ENCODE measurements at places on chromosomes 6 and 20. TPM values are rescaled to one million over a fixed set of nuclear protein-coding genes. Genes with fewer than 3 reads are reported as not detected.

The CST9 gene
- total RNA-seq, result not detected

The SPATA25 gene
- total RNA-seq, result 10.2 TPM

The GNAS-AS1 gene
- not detected for total RNA-seq

The C6orf118 gene
- total RNA-seq, result 0.52 TPM

The OR2H1 gene
- total RNA-seq, result not detected

All from myocyte (in vitro differentiated cells).